ENCODE measurements at places on chromosomes 13 and 19.

GRCh38 chr13:41075485-41075884 lies 14.2 kb downstream of the WBP4 start:
- no peak for DNase-seq

DNA sequence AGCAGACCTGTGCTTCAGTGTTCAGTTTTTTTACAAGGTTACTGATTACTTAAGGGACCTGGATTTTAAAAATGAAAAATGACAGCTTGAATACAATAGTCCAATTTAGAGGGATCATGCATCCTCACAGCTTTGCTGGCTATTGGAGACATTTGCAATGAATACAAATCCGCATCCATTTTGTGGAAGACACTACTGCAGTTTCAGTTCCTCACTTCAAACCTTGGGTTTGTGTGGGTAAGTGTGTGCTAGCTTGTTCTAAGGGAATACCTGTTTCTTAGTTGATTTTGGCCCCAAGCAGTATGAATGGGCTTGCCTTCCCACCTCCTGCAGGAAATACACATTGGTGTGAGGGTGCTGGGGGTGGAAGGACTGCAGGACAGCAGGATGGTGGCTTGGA lies 222.4 kb downstream of the OLFM4 start:
- DNase-seq, result no peak

DNA sequence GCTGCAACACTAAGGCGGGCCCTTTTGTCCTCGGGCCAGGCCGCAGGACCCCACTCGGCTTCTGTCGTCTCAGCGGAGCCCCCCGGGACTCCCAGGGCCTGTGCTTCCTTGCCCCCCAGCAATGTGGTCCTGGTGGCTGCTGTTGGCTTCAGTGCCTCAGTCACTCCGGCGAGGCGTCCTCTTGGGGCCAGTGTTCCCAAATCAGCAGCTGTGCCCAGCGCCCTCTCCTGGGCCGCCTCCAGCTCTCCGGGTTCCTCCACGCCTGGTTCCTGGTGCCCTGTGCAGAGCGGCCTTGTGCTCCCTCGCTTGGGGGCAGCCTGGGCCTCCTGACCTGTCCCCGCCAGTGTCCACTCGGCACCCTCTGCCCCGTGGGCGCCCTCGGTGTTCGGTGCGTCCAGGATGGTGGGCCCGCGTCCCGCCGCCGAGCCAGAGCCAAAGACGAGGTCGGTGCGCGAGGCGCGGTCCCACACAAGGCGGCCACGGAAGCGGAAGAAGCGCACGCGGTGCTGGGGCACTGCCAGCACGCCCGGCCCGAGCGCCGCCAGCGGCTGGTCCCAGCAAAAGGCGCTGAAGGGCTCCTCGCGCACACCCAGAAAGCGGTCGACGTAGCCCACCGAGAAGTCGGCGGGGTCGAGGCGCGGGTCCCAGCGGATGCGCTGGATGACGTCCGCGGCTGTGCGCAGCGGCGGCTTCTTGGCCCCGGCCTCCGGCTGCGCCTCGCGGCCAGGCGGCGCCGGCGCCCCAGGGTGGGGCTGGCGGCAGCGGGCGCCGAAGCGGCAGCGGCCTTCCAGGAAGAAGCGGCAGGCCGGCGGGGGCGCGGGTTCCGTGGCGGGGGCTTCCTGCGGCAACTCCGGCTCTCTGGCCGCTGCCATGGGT lies 685 bp downstream of the LENG9 start:
- DNase-seq, result peak; percentile 51

DNA sequence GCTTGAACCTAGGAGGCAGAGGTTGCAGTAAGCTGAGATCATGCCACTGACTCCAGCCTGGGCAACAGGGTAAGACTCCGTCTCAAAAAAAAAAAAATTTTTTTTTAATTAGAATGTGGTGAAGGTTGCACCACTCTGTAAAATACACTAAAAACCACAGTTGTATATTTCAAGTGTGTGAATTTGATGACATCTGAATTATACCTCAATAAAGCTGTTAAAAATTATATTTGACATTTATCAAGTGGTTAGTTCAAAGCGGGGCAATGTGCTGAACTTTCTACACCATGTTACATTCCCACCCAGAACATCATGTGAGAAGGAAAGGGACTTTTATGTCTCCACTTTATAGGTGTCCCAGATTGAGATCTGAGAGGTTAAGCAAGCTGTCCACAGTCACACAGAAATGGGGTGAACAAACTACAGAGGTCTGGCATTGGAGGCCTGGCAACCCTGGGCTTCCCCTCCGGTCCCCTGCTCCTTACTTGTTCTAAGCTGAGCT lies 5.9 kb upstream of the S1PR5 start:
- no peak for DNase-seq

DNA sequence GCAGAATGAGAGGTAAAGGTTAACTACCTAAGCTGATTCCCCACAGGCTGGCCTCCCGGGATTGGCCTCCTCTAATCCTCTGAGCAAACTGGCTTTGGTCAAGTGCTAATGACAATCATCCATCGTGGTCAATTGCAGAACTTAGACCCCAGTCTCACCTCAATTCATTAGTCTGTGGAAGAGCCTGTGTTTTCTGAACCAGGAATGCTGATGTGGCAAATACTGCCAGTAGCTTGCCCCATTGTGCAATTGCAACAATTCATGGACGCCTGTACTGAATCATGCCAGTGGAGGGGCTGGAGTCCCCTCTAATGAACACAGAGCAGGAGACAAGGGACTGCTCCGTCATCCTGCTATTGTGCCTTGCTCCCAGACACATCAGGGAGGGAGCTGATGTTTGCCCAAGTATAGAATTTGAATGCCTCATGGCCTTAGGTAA lies 1256.5 kb downstream of the EFNB2 start:
- no peak for DNase-seq

- no peak for DNase-seq
These were observed 60.8 kb downstream of the AP1M1 start for GRCh38 chr19:16258440-16258903.

GRCh38 chr19:2136796-2137195 lies 14.6 kb downstream of the AP3D1 start:
- no peak for DNase-seq

- peak; percentile 13 for DNase-seq
These were observed 34.4 kb upstream of the OXGR1 start for GRCh38 chr13:97028441-97029299.

DNA sequence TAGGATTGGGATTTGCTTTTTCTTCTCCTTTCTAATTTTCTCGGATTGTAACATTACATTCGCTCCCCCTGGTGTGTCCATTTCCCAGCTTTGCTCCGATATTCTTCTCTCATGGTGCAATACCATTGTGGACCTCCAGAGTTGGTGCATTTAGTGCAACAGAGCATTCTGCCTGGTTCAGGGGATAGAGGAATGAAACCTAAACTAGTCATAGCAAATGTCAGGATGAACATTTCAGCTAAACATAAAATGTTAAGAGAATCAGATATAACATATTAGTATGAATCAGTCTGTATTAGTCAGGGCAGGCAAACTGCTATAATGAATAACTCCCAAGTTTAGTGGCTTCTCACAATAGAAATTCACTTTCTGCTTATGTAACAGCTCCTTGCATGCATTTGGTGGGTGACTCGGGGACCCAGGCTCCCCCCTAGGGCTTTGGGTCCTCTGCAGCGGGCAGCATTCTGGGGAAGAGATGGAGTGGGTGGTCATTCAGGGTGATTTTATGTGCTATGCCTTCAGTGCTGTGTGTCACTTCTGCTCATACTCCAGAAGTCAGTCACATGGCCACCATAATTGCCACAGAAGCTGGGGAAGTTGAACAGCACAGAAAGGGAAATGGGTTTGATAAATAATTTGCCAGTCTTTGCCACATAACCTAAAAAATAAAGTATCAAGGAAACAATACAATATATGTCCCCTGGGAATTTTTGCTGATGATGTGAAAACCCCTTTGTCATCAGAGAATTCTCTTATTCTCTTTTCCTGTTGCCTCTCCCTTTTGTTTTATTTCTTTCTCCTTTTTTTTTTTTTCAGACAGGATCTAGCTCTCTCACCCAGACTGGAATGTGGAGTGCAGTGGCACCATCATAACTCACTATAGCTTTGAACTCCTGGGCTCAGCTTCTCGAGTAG lies 111.0 kb downstream of the HSPH1 start:
- no peak for DNase-seq

- DNase-seq, result peak; percentile 56
These were observed 2.7 kb downstream of the PLEKHF1 start for GRCh38 chr19:29667901-29668341.

- DNase-seq, result peak; percentile 63
These were observed 2.8 kb upstream of the LENG1 start for GRCh38 chr19:54162241-54162805.

- no peak for DNase-seq
These were observed 23.1 kb downstream of the SIGLEC5 start for GRCh38 chr19:51607077-51607476.

- no peak for DNase-seq
These were observed 39.9 kb downstream of the ZNF146 start for GRCh38 chr19:36254848-36255247.

- DNase-seq, result no peak
These were observed 9.6 kb downstream of the HIPK4 start for GRCh38 chr19:40380199-40381037.

- DNase-seq, result no peak
These were observed 43.7 kb downstream of the ALOX5AP start for GRCh38 chr13:30779016-30779415.

GRCh38 chr19:13056052-13056660 lies 46.5 kb downstream of the LYL1 start:
- DNase-seq, result no peak

- no peak for DNase-seq
These were observed 45.1 kb downstream of the OLFM4 start for GRCh38 chr13:53073711-53074110.

DNA sequence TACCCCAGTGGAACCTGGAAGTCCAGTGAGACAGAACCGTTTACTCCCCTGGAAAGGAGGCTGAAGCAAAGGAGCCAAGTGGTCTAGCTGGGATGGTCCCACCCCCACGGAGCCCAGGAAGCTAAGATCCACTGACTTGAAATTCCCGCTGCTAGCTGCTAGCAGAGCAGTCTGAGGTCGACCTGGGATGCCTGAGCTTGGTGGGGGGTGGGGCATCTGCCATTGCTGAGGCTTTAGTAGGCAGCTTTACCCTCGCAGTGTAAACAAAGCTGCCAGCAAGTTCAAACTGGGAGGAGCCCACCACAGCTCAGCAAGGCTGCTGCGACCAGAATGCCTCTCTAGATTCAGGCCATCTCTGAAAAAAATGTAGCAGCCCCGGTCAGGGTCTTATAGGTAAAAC lies 437.0 kb downstream of the SUCLA2 start:
- DNase-seq, result no peak

GRCh38 chr13:94859278-94859691 lies 146.9 kb upstream of the SOX21 start:
- no peak for DNase-seq

DNA sequence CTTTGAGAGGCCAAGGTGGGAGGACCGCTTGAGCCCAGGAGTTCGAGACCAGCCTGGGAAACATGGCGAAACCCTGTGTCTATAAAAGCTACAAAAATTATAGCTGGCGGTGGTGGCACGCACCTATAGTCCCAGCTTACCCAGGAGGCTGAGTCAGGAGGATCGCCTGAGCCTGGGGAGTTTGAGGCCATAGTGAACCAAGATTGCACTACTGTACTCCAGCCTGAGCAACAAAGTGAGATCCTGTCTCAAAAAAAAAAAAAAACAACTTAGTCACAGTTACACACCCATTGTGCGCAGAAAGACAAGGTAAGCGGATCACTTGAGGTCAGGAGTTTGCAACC lies 728 bp upstream of the DENND1C start:
- no peak for DNase-seq

- DNase-seq, result no peak
These were observed 2.5 kb downstream of the IGSF23 start for GRCh38 chr19:44615863-44616247.

GRCh38 chr13:51738226-51738905 lies 65.6 kb downstream of the DHRS12 start:
- no peak for DNase-seq

GRCh38 chr13:21529146-21529893 lies 70.2 kb upstream of the ZDHHC20 start:
- DNase-seq, result no peak

GRCh38 chr19:50639121-50640112 lies at the start of gene SYT3:
TSS of gene SYT3 (minus strand) at chr19:50639881. CDS start at chr19:50637411, 2,470 bp downstream.
- no peak for DNase-seq

GRCh38 chr19:28359431-28360414 lies 853.2 kb downstream of the UQCRFS1 start:
- DNase-seq, result no peak

DNA sequence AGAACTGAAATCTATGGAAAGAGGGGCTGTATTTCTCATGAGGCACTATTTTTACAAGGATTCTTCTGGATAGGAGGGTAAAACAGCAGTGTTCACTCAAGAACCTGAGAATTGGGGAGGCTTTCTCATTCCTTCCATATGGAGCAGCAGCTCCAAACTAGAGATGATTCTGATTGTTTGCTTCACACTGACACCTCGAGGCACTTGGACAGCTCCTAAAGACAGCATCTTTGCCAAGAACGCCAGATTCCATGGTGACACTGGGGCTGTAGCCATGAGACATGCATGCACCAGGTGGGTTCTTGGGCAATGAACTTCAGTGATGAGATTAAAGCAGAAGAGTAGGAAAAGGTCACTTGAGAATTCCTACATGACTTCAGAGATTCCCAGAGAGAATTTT lies 361.5 kb upstream of the HTR2A start:
- no peak for DNase-seq

DNA sequence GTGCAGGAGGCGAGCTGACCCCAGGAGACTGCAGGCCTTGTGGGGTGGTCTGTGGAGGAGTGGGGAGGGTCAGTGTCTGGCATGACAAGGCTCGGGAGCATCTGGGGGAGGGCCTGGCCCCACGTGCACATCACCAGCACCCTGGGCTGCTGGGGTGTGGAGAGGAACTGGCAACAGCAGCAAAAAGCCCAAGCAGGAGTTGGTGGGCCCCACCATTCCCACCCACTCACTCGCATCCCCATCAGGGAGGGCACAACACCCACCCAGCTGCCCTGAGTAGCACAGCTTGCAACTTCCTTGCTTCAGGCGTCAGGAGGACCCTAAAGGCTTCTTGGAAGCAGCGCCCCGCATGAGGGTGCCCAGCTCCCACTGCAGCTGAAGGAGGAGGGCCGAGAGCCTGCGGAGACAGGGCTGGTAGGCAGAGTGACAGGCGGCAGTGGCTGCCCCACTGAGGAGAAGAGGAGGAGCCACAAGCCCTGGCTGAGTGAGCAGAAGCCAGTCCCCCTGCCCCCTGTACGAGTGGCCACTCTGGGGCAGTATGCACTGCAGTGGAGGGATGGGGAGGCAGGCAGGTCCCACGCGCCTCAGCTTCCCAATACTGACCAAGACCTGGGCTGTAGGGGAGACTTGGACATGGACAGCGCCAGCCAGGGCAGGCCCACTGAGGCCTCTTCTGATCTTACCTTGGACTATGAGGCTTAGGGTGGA lies 26.5 kb downstream of the ELL start:
- DNase-seq, result no peak

- DNase-seq, result no peak
These were observed 8.9 kb downstream of the STXBP2 start for GRCh38 chr19:7645656-7646425.

- DNase-seq, result no peak
These were observed 1562.9 kb downstream of the OLFM4 start for GRCh38 chr13:54591540-54591939.

GRCh38 chr13:53123536-53123935 lies 94.9 kb downstream of the OLFM4 start:
- no peak for DNase-seq

- DNase-seq, result no peak
These were observed 69.7 kb downstream of the PEX11G start for GRCh38 chr19:7419153-7419552.

Data from activated T-helper 1 cell treated with Interleukin-2 at 50 U/mL for 16 hours (primary cell).